Stimulated activated CD4-positive, alpha-beta T cell treated with anti-CD3 and anti-CD28 coated beads, Interleukin-15, amount 100 ng/mL, for 24 hours (primary cell): ENCODE measurements at places on chromosomes 5 and 9.

- peak; percentile 40 for DNase-seq
Measured at GRCh38 chr5:138900281-138900965, 25.3 kb upstream of the LRRTM2 start.

GRCh38 chr9:37520641-37521040 is 34.9 kb downstream of the POLR1E start:
- no peak for DNase-seq

DNA sequence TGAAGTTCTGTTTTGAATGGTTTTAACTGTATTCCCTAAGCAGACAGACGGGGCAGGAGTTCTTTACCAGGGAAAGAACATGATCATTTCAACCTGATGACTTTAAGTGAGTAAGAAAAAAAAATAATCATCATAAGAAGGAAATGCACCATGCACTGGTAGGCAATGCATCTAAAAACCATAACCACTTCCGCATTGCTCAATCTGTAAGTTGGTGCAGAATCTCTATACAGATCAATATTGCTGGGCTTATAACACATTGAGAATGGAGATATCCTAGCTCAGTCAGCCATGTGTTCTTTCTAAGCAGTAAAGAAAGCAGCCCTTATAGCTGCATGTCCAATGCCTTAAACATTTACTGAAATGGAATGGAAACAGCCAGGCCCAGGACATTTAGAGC is 407.1 kb upstream of the DMAC1 start:
- DNase-seq = no peak

- no peak for DNase-seq
Measured at GRCh38 chr9:83665580-83666200, 42.1 kb downstream of the UBQLN1 start.

- no peak for DNase-seq
Measured at GRCh38 chr5:128490761-128491160, 47.3 kb downstream of the FBN2 start.
